ENCODE measurements at places on chromosomes 13 and 19. TPM values are rescaled to one million over a fixed set of nuclear protein-coding genes. Genes with fewer than 3 reads are reported as not detected.

DNA sequence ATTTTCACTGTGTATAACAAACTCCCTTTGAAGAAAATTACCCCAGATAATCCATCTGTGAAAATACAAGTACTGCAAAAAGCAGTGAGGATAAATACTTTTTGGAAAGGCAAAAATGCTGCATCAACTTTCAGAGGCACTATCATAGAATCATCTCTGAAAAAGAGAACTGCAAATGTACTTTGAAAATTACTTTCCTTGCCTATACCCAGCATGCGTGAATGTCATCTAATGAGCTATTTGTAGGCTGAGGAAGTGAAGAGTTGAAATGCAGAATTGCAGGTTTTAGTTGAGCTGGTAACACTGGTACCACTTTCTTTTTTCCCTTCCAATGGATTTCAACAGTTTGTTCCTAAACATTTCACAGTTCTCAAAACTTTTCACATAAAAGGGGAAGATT, 196.7 kb downstream of the TBC1D4 start:
- no peak for DNase-seq

GRCh38 chr19:50266896-50267295, 62.3 kb downstream of the KCNC3 start:
- no peak for DNase-seq

DNA sequence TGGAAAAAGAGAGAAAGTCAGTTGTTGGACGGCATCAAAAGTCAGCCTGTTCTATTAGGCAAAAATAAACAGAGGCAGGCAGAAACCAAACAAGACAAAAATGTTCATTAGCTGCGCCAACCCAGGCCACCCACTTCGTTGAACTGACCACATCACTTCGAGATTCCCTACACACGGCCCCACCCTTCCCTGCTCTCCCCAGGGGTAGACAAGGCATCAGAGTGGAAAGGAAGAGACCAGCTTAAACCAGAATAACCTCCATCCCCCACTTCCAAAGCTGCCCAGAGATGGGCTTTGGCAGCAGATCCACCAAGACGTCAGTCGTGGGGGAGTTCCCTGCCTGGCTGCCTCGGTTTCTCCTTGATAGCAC, 204.6 kb upstream of the TSHZ3 start:
- DNase-seq, result no peak

SHISA7 gene
- not detected for total RNA-seq

Measured in tongue (tissue), 3 donors.